ENCODE measurements at places on chromosomes 7 and 10.

GRCh38 chr7:80467069-80467468 lies 44.8 kb downstream of the GNAT3 start:
- no peak for DNase-seq

- no peak for DNase-seq
Measured at GRCh38 chr10:85614981-85615380, 751.6 kb downstream of the GRID1 start.

- DNase-seq = no peak
Measured at GRCh38 chr7:88224601-88225275, 4.9 kb upstream of the SRI start.

DNA sequence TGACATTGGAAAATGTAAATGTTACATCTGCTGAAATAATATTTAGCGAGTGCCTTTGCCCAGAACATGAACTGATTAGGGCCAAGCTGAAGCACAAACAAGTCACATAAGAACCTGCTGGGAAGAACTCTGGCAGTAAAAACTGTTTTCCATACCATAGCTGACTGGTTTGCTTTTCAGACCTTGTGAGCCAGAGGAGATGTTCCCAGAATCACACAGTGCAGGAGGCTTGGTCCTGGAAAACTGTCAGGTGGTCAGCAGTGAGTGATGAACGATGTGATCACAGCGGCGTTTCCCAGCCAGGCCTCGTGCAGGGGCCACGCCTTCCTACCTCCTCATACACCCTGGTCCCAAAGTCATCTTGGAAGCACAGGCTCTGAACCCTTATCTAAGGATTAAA lies 164.2 kb upstream of the EEPD1 start:
- no peak for DNase-seq

GRCh38 chr10:31290386-31290785 lies 28.6 kb upstream of the ZEB1 start:
- no peak for DNase-seq

DNA sequence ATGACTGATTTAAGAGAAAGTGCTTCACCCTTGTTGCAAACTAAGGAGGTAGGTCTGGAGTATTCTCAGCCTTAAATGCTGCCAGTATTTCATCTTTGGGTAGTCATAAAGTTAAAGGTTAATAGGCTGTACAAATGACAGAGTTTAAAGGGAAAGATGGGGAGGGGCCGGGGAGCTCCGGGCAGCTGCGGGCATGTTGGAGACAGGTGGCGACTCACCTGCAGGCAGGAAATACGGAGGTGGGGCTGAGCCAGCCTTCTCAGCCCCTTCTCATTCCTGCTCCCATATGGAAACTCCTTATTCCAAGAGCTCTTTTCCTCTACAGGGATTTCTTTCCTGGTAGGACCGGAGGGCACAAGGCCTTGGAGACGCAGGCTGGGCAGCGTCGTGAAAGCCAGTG lies 31.8 kb upstream of the HMX3 start:
- DNase-seq = no peak

DNA sequence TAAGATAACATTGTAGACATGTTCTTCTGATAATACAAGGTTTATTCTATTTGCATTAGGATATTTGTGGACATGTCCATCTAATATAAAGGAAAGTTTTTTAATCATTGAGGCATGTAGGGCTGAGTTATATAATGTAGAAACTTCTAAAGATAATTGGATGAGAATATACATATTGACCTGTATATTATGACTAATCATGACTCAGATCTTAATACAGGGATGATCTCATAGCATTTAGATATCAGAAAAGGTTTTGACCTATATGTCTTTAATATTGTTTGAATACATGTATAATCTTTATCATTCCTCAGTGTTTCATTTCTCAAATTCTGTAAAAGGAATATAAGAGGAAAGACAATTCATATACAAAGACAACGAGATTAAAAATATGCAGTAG lies 39.2 kb downstream of the CD36 start:
- no peak for DNase-seq

DNA sequence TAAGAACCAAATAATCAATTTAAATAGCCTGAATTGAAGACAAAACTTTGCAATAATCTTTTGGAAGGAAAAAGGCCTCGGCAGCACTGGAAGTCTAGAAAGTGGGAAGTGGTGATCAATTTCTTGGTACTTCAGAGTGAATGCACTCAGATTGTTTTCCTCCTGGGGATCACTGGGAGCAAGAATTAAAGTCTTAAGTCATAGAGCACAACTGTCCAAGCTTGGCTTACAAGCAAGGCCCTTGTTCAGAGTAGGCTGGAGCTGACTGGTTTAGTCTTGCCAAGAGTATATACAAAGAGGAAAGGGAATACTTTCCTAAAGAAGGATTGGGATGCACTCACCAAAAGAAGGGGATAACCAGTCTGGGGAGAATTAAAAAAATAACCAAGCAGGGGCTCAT lies 637.1 kb downstream of the CCSER2 start:
- DNase-seq = no peak

DNA sequence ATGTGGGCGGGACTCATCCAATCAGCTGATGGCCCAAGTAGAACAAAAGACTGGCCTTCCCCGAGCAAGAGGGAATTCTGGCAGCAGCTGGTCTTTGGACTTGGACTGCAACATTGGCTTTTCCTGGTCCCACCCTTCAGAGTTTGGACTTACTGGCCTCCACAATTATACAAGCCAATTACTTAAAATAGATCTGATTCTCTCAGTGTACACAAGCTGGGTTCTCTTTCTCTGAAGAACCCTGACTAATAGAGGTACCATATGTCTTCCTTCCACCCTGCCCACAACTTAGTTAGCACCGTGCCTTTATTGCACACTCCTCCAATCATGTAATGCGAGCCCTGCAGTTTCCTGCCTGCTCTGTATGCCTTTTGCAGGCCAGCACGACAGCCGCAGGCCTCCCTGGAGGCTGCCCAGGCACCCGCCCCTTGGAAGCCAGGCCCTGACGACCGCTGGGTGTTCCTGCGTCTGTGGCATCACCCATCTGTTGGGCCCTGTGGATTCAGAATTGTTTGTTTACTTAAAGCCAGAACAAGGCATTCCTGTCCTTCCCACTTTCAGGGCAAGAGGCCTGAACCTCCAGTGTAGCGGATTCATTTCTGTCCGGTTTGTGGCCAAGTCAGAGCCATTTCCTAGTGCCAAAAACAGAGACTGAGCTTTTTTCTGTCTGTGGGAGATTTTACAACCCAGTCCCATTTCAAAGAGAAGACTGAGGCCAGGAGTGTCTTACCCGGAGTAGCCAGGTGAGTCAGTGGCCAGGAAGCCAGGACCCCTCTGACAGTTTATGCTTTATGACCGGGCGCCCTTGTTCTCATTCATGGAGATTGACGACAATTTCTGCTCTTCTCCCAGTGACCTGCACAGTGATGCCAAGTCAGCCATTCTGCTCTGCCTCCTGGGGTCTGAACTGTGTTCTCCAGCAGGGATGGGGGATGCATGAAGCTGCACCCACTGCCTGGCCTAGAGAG lies 968 bp upstream of the INMT start:
- DNase-seq = no peak

DNA sequence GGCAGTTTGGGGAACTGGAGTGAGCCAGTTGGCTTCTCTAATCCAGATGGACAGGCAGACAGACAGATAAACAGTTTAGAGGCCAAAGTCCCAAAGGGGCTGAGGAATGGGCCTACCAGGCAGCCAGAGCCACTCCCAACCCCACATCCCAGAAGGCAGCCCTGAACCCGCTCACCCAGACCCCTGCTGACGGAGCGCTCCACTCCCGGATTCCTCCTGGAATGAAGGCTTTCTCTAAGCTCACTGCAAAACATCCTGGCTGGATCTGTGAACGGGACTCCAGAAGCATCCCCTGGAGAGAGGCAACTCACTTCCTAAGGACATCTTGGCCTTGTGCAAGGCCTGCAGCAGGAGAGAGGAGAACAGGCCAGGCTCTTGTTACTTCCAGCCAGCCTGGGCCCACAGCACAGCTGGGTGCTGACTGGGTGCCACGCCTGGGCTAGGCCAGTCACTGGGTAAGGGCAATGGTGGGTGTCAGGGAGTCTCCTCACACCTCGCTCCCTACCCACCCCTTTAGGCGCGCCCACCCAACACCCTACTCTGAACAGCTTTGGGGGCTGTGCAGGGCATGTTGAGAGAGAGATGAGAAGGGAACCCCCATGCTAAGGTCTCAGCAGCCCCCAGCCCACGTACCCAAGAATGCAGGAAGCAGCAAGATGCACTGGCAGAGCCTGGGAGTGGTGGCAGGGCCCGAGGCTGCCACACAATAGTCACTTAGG lies 168.6 kb upstream of the ZMIZ1 start:
- no peak for DNase-seq

DNA sequence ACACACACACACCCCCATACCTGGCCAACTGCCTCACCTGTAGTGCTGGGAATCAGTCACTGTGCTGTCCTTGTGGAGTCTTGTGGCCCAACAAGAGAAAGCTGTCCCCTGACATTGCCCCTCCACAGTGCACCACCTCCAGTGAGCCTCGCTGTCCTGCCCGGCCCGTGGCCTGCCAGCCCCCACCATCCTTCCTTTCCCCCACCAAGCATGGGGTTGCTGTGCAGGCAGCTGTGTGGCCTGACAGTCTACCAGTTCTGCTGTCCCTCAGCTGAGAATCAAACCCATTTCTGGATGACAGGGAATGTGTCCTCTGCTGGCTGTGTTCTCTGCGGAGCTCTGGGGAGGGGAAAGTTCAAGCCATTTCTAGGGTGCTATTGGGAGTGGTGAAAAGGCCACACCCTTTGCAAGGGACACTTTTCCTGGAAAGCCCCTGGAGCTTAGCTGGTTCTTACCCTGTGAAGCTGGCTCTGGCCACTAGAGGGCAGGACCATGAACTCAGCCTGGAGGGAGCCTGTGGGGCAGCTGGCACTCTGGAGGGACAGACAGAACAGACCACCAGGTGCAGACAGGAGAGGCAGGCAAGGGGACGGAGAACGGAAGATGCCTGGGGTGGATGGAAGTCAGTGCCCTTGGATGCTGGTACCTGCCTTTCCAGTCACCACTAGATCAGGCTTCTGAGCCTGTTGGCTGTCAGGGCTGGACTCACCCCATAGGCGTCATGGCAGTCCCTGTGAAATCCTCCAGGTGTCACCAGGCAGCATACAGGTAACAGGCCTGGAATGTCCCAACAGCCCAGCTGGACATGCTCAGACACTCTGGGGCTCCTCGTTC lies 10.5 kb upstream of the MTPAP start:
- DNase-seq = peak; percentile 42

DNA sequence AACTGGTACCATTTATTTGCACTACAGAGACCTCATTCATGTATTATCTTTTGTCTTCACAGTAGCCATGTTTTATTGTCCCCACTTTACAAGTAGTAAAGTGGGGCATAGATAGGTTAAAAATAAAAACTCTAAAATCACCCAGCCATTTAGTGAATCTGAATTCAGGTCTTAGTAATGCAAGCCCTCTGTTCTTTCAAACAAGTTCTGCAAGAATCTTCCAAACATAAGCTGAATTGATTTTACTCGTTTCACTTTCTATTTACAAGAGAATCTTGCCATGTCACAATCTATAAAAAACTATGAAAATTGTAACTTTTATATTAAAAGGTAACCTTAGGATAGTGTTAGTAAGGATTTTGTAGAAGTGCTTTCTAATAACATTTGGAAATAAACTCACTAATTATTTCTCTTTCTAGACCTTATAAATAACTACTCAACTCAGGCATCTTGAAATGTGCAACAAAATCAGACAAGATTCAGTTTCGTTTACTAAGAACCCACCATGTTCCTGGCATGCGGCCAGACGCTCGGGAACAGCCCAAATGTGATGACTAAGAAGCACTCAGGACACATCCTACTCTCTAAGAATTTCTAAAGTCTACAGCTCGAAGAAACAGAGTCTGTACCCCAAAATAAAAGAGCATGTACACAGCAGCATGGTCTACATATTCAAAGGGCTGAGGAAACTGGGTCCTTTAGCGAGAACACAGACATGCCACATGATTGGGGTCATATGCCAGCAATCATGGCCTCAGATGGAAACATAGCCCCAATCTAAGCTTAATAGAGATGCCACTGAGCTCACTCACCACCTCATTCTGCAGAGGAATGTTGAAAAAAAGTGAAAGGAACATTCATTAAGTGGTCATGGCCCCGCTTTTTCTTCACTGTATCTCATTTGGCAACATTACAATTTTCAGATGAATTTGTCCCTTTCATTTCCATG lies 167.6 kb downstream of the AMPH start:
- DNase-seq = peak; percentile 80

DNA sequence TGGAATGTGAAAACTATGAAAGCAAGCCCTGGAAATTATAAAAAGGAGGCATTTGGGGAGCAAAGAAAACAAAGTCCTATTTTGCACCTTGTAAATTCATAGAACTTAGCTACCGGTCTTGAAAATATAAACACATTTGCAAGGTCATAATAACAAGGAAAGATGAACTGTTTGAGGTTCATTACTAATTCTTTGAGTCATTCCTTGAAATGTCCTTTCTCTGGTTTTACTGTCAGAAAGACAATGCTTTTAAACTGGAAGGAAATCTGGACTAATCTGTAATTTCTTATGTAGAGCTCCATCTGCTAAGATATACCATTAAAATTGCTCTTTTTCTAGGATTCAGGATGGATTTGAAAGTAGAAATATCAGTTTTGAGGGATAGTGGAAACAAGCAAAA lies 1.4 kb downstream of the ERLIN1 start:
- DNase-seq = no peak

GRCh38 chr7:22932896-22933295 lies 81.0 kb downstream of the HYCC1 start:
- DNase-seq = no peak

GRCh38 chr7:112280267-112280666 lies 73.8 kb downstream of the ZNF277 start:
- DNase-seq = no peak

DNA sequence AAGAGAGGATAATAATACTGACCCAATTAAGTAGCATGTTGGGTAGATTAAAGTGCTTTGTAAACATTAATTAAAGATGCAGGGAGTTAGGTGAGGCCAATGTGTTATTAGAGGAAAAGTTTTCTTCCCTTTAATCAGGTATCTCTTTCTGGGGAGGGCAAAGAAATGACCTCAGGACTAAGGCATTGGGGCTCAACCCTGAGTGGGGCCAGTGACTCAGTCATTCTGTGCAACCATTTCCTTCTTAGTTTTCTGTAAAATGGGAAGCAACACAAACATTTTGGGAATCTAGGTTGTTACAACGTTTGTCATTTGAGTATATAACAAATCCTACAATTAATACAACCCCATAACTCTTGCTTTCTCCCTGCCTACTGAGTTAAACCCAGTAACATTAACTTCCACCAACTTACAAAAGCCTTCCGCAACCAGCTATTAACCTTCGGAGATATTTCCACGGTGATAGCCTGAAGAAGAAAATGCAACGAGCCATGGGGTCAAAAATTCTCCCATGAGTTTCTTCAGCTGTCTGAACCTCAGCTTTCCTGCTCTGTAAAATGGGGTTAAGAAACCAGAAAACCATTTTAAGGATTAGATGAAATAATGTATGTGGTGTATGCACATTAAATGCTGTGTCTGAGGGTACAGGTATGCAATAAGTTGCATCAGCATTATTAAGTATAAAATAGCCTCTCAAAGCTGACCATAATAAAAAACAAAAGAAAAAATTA lies 965 bp upstream of the PROSER2 start:
- no peak for DNase-seq

DNA sequence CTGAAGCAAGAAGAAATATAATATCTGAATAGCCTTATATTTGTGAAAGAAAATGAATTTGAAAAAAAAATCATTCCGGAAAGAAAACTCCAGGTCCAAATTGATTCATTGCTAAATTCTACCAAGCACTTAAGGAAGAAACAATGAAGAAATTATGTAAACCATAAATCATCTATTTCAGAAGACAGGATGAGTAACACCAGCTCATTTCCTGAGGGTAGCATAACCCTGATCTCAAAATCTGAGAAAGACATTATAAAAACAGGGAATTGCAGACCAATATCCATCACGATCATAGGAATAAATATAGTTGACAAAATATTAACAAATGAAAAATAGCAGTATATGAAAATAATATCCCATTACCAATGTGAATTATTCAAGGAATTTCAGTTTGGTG lies 70.1 kb upstream of the RAB18 start:
- DNase-seq = no peak
